GM13977 (cell line): ENCODE measurements at places on chromosomes 13 and 19.
A peak's percentile ranks its signal among the peaks of the same experiment; 100 is the strongest.

GRCh38 chr19:48330012-48330681 lies 4.8 kb downstream of the EMP3 start:
- DNase-seq = peak; percentile 75

DNA sequence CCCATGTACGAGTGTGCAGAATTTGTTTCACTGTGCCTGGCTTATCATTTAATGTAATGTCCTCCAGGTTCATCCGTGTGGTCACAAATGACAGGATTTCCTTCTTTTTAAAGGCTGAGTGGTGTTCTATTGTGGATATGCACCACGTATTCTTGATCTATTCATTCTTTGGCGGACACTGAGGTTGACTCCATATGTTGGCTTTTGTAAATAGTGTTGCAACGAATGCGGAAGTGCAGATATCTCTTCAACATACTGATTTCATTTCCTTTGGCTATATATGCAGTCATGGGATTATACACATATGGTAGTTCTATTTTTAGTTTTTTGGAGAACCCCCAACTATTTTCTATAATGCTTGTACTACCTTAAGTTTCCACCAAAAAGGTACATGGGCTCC lies 13.0 kb downstream of the OR7A5 start:
- no peak for DNase-seq

GRCh38 chr13:50065712-50066111 lies 50.5 kb downstream of the KCNRG start:
- DNase-seq = no peak

DNA sequence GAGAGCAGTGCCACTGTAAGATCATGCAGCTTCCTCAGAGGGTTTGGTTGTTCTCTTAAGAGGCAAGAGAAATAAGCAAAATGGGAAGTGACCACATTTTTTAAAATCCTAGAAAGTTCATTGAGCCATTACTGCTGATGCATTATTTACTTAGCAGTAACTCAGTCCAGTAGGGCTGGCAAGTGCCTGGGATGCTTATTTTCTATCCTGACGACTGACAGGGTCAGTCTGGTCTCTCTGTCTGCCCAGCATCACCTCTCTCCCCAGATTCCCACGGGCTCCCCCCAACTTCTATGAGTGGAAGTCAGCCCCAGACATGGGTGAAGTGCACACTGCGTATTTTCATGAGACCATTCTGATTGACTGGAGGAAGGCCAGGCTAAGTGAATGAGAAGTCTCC lies 10.4 kb downstream of the SHISA2 start:
- DNase-seq = no peak

DNA sequence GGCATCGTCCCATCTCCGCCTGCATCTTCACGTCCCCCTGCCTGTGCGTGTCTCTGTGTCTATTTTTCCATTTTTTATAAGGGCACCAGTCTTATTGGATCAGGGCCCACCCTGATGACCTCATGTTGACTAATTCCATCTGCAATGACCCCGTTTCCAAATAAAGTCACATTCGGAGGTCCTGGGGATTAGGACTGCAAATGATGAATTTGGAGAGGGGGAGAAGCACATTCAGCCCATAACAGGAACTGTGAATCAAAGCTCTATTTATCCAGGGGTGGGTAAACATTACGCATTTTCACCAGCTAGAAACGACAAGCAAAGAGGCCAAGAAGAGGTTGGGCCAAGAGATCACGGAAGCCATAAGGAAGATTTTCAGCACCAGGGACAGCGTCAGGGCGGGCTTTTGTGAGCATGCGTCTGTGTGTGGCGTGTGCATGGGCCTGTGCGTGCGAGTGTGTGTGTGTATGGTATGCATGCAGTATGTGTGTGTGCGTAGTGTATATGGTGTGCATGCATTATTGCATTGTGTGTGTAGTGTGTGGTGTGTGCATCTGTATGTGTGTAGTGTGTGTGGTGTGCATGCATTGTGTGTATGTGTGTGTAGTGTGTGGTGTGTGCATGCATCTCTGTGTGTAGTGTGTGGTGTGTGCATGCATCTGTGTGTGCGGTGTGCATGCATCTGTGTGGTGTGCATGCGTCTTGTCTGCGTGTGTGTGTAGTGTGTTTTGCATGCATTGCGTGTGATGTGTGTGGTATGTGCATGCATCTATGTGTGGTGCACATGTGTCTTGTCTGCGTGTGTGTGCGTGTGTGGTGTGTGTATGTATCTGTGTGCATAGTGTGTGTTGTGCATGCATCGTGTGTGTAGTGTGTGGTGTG lies 19.6 kb downstream of the CELF5 start:
- peak; percentile 50 for DNase-seq

DNA sequence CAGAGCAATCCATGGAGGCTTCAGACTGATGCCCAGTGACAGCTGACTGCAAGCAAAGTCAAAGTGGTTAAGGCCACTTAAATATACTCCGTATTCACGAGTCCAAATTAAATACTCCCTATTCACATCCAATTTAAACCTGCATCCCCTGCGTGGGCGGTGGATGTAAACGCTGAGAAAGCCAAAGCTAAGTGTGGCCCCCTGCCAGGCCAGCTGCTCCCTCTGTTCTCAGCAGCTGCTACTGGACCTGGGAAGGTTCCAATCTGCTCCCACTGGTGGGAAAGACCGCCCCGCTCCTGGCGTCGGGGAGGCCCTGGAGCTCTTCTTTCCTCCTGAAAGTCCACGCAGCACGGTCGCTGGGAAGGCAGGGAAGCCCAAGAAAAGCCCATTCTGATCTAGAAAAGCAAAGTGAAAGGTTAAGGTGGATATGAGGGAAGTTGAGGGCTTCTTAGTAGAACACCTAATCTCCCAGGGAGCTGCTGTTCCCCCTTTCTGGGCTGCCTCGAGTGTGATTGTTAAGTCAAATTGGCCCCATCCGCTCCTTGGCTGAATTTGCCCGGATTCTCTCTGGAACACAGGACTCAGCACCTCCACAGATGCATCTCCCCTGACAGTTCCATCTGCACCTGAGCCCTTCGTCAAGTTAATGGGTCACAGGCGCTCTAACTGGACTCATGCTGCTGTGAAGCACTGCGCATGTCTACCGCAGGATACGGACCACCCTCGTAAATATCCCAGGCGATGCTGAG lies 205.5 kb downstream of the USP12 start:
- DNase-seq = no peak

DNA sequence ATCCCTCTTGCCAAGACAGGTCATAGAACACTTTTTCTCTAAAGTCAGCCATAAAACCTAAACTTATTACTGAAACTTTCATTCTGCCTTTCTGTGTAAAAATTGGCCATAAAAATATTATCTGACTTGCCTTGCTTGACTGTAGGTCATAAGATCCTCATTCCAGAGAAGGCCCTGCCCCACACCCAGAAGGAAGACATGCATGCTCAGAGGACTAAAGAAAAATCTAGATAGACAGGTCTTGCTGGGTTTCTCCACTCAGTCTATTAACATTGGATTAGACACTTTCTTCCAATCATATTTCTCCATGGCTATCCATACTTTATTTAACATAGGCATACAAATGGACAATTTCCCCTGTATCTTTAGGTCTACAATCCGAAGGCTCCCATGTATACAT lies 1066.5 kb downstream of the SLITRK1 start:
- DNase-seq = no peak

- no peak for DNase-seq
Measured at GRCh38 chr13:39811696-39812095, 156.2 kb downstream of the COG6 start.

DNA sequence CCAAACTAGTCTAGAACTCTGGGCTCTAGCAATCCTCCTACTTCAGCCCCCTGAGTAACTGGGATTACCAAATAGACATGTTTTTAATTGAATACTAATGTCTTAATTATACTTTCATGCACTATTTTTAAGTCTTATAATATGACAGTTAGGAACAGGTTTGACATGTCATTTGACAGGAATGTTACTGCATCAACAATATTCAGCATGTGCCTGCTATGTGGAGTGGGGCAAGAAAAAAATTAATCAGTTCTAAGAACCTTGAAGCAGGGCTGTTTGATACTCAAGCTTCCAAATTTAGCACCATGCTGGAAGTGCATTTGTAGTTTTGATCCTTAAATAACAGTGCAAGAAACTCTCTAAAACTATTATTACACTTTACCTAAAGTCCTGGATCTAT lies 265.3 kb downstream of the MZT1 start:
- DNase-seq = no peak

- DNase-seq = no peak
Measured at GRCh38 chr13:111943229-111943795, 123.6 kb upstream of the SOX1 start.

DNA sequence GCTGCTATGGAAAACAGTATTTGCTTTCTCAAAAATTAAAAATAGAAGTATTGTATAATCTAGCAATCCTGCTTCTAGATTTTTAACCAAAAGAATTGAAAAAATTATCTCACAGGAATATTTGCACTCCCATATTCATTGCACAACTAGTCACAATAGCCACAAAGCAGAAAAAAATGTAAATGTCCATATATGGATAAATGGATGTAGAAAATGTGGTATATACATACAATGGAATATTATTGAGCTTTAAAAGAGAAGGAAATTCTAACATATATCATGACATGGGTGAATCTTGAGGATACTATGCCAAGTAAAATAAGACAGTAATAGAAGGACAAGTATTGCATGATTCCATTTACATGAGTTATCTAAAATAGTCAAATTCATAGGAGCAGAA lies 2753.0 kb downstream of the PCDH9 start:
- DNase-seq = no peak

DNA sequence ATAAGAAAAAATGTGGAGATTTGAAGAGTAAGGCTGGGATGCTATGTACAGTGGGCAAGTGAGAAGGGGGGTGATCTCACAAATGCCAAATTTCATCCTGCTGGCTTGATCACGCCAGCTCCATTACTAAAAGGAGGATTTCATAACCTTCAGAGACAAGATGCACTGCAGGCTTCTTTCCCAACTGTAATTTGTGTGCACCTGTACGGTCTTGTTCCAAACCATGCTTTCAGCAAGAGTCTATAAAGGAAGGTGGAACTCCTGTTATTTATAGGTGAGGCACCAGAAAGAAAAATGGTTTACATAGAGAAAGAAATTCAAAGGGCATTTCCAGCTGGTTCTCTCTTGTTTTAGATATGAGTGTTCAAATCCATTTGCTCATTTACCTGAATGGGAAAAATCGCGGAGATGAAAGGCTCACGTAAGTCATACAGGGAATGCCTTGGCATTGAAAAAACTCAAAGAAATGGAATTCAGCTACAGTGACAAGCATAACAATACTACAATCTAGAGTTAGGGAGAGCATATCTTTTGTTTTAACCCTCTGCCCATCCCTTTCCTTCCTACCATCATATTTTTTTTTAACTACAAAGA lies 13.3 kb downstream of the EFNB2 start:
- DNase-seq = no peak

DNA sequence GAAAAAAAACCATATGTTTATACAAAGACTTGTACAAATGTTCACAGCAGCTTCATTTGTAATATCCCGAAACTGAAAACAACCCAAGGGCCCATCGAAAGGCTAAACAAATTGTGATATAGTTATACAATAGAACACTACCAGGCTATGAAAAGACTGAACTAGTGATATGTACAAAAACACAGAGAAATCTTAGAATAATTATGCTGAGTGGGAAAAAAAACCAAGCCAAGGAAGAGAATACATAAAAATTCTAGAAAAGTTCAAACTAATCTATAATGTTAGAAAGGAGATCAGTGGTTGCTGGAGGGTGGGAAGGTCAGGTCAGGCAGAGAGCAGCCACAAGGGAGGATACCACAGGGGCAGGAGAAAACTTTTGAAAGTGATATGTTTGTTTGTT lies 7.8 kb downstream of the PABPC3 start:
- DNase-seq = no peak

DNA sequence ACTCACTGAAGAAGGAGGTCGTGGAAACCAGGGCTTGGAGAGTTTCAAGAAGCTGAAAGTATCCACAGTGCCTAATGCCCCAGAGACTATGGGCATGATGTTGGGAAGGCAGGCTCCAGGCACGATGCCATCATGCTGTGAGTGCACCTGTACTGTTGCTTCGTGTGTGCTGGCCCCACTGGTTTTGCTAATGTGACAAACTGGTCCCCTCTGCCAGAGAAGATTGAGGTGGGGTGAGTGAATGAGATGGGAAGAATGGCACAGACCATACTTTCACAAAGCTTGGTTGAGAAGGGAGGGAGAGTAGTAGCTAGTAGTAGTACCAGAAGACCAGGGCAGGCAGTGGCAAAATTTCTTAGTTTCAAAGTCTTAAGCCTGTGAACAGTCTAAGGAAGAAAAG lies 19.0 kb upstream of the POP4 start:
- DNase-seq = no peak

DNA sequence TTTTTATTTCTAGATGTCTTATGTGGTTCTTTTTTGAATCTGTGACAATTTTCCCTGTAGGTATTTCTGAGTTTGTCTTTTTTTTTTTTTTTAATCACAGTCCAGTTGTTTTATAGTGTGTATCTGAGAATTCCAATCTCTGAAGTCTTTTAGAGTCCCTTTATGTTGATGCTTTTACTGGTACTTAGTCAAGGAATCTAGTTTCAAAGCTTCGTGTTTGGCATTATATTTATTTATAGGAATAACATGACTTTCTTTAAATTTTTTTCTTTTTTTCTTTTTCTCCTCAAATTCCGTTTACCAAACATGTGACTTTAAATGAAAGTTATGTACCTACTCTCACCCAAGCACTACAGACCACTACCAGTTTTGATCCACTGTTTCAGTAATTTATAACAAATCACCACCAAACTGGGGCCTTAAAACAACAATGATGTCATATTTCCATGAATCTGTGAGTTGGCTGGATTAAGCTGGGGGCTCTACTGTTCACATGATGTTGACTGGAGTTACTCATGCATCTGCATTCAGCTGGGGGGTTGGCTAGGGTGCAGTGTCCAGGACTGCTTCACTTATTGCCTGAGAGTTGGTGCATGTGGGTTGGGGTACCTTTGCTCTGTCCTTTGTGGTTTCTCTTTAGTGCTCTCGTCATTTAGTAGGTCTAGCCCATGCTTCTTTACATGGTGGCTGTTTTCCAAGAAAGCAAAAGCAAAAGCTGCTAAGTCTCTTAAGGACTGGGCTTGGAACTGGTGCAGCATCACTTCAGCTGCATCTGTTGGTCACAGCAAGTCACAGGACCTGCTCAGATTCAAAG lies 22.3 kb downstream of the KCTD4 start:
- DNase-seq = no peak

- DNase-seq = no peak
Measured at GRCh38 chr13:48018637-48019036, 17.6 kb upstream of the SUCLA2 start.
